ENCODE measurements at places on chromosomes 6 and 20.
A peak's percentile ranks its signal among the peaks of the same experiment; 100 is the strongest.

DNA sequence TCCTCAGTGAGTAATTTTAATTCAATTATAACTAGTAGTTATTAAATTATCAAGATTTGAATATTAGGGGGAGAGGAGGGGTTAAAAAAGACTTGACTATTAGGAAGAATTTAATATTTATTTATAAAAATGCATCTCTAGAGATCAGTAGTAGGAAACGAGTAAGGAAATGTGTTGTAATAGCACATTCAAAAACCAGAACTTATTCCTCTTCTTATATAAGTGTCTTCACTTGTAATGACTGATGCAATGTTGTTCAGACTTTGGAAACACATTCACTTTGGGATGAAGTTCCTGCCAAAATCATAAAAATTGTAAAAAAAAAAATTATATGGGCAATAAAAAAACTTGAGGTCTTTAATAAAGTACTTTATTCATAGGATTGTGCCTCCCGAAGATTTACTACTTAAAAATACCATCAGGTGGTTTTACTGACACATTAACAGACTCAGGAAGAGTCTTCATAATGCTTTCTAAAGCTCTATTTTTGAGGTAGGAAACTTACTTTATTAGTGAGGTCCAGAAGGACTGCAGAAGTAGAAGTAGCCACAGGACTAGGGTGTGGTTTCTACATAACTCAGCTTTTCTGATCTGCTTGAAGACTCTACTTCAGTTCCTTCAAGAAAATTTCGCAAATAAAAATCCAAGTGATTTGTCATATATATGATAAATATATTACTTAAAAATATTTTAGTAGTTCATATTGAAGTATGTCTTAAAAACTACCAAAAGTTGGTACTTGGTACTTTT, 59.8 kb downstream of the CCDC170 start:
- H3K27me3 ChIP-seq: no peaks in the 10 kb centered on the region
- H3K27ac ChIP-seq: no peak overlapping the region
- H3K4me3 ChIP-seq: no peak overlapping the region
- H3K4me1 ChIP-seq: no peaks in the 10 kb centered on the region

DNA sequence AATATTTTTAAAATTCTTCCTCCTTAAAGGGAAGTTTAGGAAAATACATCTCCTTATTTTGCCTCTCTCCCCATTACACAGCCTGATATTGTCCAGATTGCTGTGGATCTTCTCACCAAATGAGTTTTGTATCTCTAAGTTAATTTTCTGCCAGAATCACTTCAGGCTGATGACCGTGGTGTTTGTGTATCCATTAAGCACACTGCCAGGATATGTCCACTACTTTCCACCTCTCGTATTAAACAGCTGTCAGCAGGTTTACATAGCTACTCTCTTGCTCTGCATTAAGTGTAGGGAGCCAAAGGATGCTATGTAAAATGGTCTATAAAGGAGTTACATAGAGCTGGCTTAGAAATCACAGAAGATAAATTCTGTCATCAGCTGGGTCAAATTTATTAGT, 201.1 kb downstream of the ZFAND3 start:
- no peaks in the 10 kb centered on the region for H3K4me1 ChIP-seq
- no peak for DNase-seq
- no peak overlapping the region for H3K4me3 ChIP-seq
- no peak overlapping the region for H3K27ac ChIP-seq

DNA sequence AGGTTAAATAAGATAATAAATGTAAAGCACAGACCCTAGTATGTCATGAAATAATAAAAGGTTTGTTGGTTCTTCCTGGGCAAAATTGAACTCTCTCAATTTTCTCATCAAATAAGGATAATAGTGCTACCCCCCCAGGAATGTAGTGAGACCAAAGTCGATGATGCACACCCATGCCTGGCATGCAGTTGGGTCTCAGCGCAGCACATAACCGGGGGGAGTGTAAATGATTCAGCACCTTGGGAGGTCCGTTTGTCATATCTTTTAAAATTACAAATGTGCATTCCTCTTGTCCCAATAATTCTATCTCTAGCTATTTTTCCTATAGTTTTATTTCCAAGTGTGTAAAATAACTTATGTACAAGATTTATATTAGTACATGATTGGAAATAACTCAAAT, 31.3 kb upstream of the CCDC167 start:
- no peak for DNase-seq
- H3K27me3 ChIP-seq: peaks cover 43% of the 10 kb centered on the region
- no peaks in the 10 kb centered on the region for H3K36me3 ChIP-seq

- peaks cover 14% of the 10 kb centered on the region for H3K4me1 ChIP-seq
- peak; percentile 24 for DNase-seq
- no peak overlapping the region for H3K27ac ChIP-seq
- peak overlapping the region; percentile 79 for H3K4me3 ChIP-seq
Observed at GRCh38 chr6:25223490-25223991, 55.6 kb upstream of the CARMIL1 start.

DNA sequence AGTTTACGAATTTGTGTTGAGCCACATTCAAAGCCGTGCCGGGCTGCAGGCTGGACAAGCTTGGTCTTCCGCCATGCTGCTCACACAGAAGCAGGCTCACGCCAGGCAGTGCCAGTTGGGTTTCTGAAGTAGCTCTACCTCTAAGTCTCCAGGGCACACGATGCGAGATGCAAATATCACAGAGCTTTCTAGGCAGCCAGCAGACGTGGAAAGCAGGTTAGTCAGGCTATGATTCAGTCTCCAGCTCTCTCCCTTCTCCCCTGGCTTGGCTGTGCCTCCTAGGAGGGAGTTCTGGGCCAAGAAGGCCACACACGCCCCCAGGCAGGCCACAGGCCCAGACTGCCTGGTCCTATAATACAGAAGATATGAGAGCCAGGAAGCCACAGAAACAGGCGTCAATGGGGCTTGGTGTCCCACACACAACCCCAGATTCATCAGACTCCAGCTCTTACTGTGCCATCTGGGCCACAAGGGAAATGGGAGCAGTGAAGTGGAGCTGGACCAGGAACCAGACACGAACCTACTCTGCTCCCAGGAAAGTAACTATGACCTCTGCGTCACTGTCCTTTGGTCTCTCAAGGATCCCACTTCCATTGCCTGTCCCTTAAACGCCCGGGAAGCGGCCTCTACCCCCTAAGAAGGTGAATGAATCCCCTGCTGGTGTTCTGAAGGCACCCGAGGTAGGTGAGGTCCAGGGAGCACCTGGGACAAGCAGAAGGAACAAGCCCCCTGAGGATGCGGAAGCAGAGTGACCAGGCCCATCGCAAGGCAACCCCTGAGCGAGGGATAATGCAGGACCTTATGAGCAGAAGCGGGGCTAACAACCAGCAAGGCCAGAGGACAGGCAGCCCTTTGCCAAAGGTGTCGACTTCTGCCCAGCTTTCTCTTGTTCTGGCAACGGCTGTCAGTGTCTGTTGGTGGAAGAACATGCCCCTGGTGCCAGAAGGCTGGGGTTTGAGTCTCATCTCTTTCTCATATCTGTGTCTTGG, 61.2 kb downstream of the GFOD1 start:
- H3K27me3 ChIP-seq: no peaks in the 10 kb centered on the region
- no peak for DNase-seq
- peaks cover 5% of the 10 kb centered on the region for H3K36me3 ChIP-seq
- peak overlapping the region; percentile 6 for H3K4me3 ChIP-seq
- peaks cover 60% of the 10 kb centered on the region for H3K4me1 ChIP-seq
- peak overlapping the region; percentile 55 for H3K27ac ChIP-seq

GRCh38 chr6:53315086-53315724, 33.5 kb downstream of the ELOVL5 start:
- DNase-seq: no peak
- peaks cover 25% of the 10 kb centered on the region for H3K36me3 ChIP-seq
- peaks cover 61% of the 10 kb centered on the region for H3K4me1 ChIP-seq
- no peak overlapping the region for H3K27ac ChIP-seq
- H3K4me3 ChIP-seq: no peak overlapping the region
- no peaks in the 10 kb centered on the region for H3K27me3 ChIP-seq

GRCh38 chr20:59217173-59217572, 53.6 kb downstream of the ZNF831 start:
- H3K27ac ChIP-seq: no peak overlapping the region
- no peak overlapping the region for H3K4me3 ChIP-seq
- no peak for DNase-seq
- H3K36me3 ChIP-seq: peaks cover 3% of the 10 kb centered on the region
- H3K4me1 ChIP-seq: no peaks in the 10 kb centered on the region

DNA sequence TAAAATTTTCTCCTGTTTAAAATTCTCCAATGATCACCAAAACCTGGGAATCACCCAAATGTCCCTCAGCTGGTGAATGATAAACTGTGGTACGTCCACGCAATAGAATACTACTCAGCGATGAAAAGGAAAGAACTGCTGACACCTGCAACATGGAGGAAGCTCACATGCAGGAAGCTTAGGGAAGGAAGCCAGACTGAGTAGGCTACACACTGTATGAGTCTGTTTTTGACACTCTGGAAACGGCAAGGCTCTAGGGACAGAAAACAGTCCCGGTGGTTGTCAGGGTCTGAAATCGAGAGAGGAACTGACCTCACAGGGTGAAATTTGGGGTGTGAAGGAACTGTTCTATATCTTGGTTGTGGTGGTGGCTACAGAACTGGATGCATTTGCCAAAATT, 25.2 kb upstream of the TLDC2 start:
- H3K36me3 ChIP-seq: no peaks in the 10 kb centered on the region
- no peaks in the 10 kb centered on the region for H3K4me1 ChIP-seq
- no peak overlapping the region for H3K4me3 ChIP-seq
- peaks cover 4% of the 10 kb centered on the region for H3K27me3 ChIP-seq

DNA sequence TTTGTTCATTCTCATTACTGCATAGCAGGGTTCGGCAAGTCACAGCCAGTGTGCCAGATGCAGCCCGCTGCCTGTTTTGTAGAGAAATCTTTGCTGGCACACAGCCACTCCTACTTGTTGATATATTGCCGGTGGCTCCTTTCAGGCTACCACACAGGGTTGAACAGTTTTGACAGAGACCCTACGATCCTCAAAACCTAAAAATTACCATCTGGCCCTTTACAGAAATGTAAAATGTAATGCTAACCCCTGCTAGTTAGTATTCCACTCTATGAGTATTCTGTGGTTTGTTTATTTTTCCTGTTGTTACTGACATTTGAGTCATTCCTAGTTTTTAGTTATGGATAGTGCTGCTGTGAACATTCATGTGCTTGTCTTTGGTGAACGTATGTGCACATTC, 11.5 kb downstream of the DHX35 start:
- no peaks in the 10 kb centered on the region for H3K27me3 ChIP-seq
- no peak overlapping the region for H3K4me3 ChIP-seq
- DNase-seq: no peak

DNA sequence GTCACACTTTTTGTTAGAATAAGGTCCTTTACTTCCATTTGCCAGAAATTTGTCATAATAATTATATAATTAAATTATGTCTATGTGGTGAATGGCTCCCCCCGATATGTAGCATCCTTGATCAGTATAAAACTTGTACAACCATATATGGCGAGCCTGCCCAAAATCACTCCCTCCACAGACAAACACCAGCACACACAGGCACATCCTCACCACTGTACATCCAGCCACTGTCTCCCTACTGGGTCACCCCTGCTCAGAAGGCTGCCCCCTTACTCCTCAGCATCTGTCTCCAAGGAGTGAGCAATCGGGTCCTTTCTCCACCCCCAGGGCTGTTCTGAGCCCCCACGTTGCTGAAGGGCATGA, 87.0 kb upstream of the MYL9 start:
- H3K4me3 ChIP-seq: no peak overlapping the region
- no peak for DNase-seq
- no peaks in the 10 kb centered on the region for H3K36me3 ChIP-seq
- H3K4me1 ChIP-seq: no peaks in the 10 kb centered on the region
- peaks cover 3% of the 10 kb centered on the region for H3K27me3 ChIP-seq
- H3K27ac ChIP-seq: no peak overlapping the region

GRCh38 chr6:87277123-87277522, 45.3 kb upstream of the SMIM8 start:
- H3K36me3 ChIP-seq: no peaks in the 10 kb centered on the region
- H3K4me1 ChIP-seq: no peaks in the 10 kb centered on the region
- no peak overlapping the region for H3K4me3 ChIP-seq
- H3K27ac ChIP-seq: no peak overlapping the region
- DNase-seq: no peak

DNA sequence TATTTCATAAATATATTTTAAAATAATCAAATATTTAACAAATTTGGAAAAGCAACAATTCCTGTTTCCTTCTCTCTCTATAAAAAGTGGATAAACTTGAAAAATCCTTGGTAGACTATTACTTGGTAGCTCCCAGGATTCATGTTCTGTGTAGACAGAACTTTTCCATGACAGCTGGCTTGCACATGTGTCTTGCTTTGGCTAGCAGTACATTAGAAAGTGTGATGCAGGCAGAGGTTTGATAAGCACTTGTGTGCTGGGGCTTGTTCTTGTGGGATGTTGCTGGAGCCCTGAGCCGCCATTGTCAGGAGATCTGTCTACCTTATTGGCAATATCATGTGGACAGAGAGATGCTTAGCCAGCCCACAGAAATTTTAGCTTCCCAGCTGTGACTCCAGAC, 327.2 kb downstream of the CDKAL1 start:
- H3K4me3 ChIP-seq: no peak overlapping the region
- no peaks in the 10 kb centered on the region for H3K4me1 ChIP-seq
- no peaks in the 10 kb centered on the region for H3K36me3 ChIP-seq
- no peak overlapping the region for H3K27ac ChIP-seq

DNA sequence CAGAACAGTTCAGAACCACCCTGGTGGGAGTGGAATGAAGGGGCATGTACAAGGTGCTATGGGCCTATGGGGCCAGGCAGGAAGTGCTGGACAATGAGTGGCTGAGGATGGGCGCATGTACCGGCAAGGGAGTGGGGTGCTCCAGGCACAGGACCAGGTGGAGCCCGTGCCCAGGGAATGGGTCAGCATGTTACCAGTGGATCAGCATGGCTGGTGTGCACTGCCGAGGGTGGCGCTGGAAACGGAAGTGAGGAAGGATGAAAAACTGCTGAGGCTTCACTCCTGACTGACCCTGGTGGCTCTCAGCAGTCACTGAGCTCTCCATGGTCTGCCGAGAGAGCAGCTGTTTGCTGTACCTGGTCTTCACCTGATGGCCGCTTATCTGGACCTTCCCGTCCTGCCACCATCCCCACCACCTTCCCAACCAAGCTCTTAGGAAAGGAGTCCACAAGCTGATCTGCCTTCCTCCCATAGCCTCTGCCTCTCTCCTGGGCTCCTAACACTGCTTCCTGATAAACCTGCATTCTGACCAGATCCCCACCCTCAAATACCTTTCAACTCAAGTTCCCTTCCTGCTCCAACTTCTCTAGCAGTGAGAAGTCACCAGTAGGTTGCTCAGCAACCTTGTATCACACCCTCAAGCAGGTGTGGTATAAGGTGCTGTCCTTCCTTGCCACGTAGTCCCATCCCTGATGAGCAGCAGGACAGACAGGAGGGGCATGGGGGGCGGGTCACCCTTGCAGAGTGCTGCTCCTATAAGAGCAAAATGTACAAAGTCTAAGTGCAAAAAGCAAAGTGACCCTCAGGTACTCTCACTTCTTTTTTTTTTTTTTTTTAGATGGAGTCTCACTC, 7.1 kb downstream of the UQCC2 start:
- no peak for DNase-seq
- H3K27me3 ChIP-seq: no peaks in the 10 kb centered on the region
- H3K27ac ChIP-seq: no peak overlapping the region
- H3K4me3 ChIP-seq: no peak overlapping the region
- H3K36me3 ChIP-seq: peaks cover 21% of the 10 kb centered on the region
- H3K4me1 ChIP-seq: peaks cover 31% of the 10 kb centered on the region

- no peaks in the 10 kb centered on the region for H3K27me3 ChIP-seq
- H3K27ac ChIP-seq: no peak overlapping the region
- no peak overlapping the region for H3K4me3 ChIP-seq
- no peak for DNase-seq
- H3K36me3 ChIP-seq: peaks cover 6% of the 10 kb centered on the region
Observed at GRCh38 chr6:45555981-45556771, 178.4 kb upstream of the SUPT3H start.

- H3K4me1 ChIP-seq: no peaks in the 10 kb centered on the region
- H3K27ac ChIP-seq: no peak overlapping the region
- H3K4me3 ChIP-seq: no peak overlapping the region
- no peak for DNase-seq
Observed at GRCh38 chr6:78577585-78577984, 289.8 kb upstream of the IRAK1BP1 start.

Measured in activated T-helper 1 cell treated with anti-CD3 and anti-CD28 coated beads, Interleukin-12 subunit alpha, Interleukin-12 subunit beta, Interleukin-2, Interleukin-4 antibody, amounts not matched to agents 30 ng/mL and 10 ng/mL and 1 ng/mL, durations not matched to agents 14 hours and 24 hours and 36 hours (primary cell).